CD8-positive, alpha-beta memory T cell (primary cell): ENCODE measurements at places on chromosomes 4 and X.

GRCh38 chr4:151658959-151659600 lies 101.7 kb downstream of the GATB start:
- DNase-seq = no peak

DNA sequence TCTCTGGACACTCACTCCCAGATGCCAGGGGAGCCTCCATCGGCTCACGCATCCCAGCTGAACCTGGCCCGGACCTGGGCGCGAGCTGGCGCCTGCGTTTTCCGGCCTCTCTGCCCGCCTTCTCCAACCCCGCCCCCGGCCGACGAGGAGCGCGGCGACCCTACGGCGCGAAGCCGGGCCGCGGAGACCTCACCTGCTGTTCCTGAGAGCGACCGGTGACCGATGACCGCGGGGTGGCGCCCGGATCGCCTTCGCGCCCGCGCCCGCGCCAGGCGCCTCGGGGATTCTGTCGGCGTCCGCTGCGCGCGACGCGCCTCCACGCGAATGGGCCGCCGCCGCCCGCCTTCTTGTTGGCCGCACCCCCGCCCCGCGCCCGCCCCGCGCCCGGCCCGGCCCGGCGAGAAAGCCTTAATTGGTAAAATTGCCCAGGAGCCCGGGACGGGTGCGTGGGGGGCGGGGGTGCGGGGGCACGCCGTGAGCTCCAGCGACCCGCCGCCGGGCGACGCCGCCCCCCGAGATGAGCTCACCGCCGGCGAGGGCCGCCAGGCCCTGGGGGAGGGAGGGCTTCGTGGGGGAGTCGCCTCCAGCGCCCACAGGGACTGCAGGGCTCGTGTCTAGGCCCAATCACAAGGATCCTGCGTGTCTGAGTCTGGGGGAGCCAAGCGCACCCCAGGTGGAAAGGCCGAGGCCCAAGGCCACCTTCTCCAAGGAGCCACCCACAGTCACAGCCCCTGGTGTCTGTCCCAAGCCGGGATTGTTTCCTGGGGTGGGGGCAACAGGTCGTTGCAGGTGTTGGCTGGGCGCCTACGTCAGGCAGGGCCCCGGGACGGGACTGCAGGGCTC lies at the start of gene FLNA:
TSS of gene FLNA (minus strand) at position 322 of the 843 bp plus-strand sequence. CDS start 3,389 bp downstream, outside the sequence.
- no peak for DNase-seq

- DNase-seq = no peak
Observed at GRCh38 chr4:163195247-163195765, 28.6 kb upstream of the NAF1 start.

DNA sequence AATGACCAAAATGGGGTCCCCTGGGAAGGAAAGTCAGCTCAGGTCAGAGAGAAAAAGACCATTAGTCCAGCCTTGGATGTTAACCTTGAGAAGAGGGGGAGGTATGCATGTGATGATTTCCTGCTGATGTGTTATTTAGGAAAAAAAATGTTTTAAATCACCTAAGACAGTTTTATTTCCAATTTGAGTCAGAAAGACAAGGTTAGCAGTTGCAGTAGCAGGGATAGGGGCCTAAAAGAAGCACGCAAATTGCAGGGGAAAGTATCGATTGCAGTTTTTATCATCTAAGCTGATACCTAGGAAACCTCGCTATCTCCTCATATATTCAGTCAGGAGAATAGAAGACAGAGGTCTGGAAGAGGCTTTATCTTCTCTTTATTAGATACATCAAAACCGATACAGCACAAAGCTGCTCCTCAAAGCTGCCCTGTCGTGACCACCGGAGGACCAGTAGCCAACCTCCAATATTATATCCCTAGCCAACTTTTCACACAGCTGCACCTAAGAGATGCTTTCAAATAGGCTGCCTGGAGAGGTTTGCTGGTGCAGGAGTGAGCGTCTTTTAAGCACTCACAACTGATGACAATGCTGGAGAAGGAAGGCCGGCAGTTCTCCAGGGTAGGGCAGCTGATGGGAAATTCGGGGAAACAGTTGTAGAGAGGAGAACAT lies 289.4 kb downstream of the INPP4B start:
- DNase-seq = no peak

GRCh38 chrX:154515090-154515965 lies 704 bp downstream of the FAM3A start:
- peak; percentile 49 for DNase-seq

DNA sequence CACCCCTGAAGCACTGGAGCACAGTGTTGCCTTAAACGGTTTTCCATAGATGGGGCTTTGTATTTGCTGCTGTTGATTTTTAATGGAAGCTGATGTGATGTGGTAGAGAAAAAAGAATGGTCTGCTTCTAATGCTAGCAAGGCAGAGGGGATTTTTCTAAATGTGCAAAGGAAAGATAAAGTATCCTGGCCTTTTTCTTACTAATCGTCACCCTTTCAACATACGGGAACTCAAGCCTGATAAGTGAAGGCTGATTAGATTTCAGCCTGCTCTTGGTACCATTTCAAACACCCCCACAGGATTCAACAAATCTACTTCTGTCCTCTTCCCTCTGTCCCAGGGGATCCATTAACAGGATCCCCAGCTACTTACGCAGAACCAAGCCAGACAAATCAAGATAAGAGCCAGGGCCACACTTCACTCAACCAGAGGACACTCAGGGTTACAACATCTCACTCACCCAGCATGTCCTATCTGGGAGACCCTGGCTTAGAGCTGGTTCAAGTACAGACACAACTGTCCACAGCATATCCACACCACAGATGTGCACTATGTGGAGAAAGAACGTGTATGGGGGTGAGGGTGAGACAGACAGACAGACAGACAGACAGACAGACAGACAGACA lies 180.0 kb downstream of the SH3KBP1 start:
- DNase-seq = no peak

GRCh38 chr4:93072292-93072691 lies 756.3 kb upstream of the ATOH1 start:
- no peak for DNase-seq

DNA sequence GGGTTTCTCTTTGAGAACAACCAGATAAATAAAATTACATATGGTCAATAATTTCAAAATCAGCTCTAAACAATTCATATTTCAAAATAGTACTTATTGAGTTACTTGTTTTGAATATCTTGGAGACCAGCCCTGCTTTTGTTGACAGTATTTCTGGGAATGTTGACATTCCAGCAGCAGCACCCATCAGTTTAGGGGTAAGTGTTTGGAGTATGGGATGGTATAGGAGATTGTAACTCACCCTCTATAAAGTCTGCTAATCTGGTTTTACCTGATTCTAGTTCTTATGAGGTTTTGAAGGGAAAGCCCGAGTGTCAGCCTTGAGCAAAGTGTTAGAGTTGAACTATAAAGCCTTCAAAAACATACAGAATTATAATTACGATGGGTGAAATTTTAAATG lies 139.2 kb upstream of the ANKRD50 start:
- DNase-seq = no peak

DNA sequence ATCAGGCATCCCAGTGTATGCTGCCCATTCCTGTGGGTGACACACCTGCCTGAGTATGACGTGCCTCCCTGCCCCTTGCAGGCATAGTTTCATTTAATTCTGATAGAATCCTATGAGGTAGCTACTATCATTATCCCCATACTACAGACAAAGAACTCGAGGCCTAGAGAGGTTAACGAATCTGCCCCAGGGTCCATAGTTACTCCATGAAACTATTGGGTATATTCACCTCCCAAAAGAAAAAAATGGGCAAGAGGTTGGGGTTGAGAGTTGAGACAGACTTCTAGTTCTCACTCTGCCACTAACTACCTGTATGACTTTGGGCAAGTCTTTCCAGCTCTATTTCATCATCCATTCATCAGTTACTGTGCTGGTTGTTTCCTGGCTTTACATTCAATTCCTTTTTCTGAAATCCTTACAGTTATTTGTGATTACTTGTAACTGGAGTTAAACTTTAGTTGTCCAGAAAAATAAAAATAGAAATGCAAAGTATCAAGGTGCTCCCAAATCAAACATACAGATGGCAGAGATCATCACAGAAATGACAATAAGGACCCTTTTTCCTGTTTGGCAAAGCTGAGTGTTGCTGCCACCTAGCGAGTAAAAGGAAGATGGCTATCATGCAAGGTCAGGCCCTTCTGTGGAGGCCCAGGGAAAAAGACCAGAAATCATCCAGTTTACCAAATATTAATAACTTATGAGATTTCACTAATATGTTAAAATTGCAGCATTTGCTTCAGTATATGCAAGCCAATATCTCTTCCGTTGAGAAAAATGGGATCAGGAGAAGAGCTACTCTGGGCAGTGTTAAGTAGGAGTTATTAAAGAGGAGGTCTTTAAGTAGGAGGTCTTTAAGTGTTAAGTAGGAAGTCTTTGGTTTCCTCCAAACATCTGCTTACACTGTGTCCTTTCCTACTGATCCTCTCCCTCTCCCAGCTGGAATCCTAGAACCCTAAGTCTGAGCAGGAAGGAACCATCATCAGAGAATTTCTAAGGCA lies 17.1 kb upstream of the MAP7D3 start:
- peak; percentile 38 for DNase-seq

GRCh38 chrX:131837325-131837724 lies 185.8 kb upstream of the STK26 start:
- no peak for DNase-seq

DNA sequence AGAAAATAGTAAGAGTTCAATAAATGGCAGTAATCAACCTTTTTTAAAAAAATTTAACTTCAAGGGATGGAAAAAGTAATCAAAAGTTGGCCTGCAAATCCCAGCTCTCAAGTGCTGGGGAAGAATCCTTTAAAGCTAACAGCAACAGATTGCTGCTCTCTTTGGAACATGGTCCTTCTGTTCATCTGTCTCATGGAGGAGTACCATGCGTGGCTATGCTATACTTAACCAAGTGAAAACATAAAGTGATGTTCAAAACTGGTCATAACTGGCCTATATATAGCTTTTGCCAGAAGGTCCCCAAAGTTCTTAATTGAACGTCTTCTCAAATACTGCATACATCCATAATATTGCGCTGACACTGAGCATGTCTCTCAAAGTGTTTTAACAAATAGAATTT lies 154.4 kb downstream of the GABRB1 start:
- no peak for DNase-seq

DNA sequence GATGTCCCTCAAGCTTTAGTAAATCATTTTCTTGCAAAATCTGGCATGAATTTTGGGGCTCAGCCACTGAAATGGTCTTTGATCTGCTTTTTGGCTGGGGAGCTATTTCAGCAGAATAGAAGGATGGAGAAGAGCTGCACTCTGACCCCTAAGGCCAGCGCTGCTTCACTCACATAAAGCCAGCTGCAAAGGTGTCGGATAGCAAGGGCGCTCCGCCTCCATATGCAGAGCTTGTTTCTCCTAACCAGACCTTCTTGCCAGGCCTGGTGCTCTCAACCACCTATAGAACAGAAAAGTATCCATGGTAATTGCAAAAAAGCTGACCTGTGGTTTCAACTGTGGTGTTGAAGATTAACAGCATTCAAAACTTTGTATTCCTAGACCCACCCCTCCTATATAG lies 24.1 kb upstream of the COQ2 start:
- no peak for DNase-seq

- DNase-seq = no peak
Observed at GRCh38 chr4:183288955-183289354, 31.1 kb downstream of the CLDN22 start.

DNA sequence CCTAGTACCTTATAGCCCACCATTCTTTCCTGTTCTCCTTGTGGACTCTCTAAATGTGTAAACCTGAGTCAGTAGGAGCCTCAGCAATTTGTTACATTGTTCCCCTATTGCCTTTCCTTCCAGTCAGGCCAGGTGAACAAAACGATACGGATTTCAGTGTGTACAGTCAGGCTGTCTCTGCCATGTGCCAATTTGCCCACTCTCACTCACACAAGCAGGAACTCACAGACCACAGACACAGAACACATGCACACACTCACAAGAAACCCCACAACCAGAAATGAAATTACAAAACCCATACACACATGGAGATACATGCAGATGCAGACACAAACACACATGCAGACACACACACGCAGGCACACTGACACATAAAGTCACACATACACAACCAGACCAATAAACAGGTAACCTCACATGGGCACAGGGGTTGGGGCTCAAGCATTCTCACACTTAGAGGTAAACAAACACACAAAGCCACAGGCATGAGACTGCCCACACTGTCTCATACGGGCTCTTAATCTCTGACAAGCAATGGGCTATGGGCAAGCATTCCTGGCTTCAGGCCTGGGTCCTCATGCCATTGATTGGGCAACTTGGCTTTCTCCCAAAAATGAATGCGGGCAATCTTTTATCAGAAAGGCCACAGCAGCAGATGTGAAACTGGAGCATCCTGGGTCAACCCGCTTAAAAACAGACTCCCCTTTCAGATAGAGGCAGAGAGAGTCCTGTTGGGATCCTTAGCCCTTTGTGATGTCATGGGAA lies 68.7 kb downstream of the NBDY start:
- DNase-seq = no peak

DNA sequence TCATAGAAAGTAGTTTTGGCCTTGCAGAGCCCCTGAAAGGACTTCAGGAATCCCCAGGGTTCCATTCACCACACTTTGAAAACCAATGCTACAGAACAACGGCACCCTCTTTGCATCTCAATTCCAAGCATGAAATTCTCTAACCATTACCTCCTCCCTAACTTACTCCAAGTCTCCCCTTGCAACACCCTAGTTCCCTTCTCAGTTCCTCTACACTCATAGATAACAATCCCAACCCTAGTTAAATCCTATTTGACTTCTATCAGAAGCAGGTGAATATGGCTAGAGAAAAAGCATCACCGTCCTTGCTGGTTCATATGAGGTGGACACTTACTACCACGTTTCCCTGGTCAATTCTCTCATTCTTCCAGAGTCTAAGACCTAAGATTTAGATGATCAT lies 2.4 kb downstream of the RCHY1 start:
- no peak for DNase-seq

DNA sequence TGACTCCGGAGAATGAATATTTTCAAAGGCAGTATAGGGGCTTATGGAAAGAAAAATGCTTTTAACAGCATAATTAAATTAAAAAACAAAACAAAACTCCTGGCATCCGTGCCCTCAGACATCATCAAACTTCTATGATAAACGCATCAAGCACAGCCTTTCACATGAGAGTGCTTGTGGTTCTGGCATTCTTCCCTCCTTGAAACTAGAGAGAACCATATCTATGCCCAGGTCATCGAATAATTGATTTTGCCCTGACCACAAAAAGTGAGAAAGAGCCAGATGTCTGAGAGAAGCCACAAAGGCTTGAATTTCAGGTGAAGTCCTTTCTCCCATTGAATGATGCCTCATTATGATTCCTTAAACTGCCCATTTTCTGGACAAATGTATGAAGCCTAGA lies 286.8 kb downstream of the CBLL2 start:
- DNase-seq = no peak

GRCh38 chr4:4226606-4227438 lies at the start of gene OTOP1:
Gene OTOP1 (minus strand): TSS chr4:4226929. CDS start chr4:4226864, 65 bp downstream.
- DNase-seq = no peak
